CD14-positive monocyte (primary cell): ENCODE measurements at places on chromosomes 1 and 21.

DNA sequence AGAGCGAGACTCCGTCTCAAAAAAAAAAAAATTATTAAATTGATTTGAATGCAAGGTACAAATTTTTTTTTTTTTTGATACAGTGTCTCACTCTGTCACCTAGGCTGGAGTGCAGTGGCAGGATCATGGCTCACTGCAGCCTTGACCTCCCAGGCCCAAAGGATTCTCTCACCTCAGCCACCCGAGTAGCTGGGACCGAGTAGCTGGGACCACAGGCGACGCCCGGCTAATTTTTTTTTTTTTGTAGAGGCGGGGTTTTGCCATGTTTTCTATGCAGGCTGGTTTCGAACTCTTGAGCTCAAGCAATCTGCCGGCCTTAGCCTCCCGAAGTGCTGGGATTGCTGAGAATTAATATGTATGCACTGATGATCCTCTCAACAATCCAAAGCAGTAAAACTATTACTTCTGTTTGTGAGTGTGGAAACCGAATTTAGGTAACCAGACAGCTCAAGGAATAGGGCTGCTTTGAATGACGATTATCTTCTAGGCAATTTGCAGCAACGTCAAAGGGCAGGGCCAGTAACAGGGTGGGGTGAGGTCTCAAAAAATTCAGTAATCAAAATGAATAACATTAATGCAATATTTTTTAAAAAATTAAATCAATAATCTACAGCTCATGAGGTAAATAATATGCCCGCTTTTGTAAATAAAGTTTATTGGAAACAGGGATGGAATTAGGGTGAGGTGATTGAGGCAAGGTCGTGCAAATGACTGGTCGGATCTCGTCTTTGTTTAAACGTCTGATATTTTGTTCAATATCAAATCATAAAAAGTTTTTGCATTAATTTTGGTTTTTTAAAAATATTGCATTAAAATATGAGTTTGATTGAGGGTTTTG is 1.2 kb downstream of the CLSPN start:
- no peak for DNase-seq

DNA sequence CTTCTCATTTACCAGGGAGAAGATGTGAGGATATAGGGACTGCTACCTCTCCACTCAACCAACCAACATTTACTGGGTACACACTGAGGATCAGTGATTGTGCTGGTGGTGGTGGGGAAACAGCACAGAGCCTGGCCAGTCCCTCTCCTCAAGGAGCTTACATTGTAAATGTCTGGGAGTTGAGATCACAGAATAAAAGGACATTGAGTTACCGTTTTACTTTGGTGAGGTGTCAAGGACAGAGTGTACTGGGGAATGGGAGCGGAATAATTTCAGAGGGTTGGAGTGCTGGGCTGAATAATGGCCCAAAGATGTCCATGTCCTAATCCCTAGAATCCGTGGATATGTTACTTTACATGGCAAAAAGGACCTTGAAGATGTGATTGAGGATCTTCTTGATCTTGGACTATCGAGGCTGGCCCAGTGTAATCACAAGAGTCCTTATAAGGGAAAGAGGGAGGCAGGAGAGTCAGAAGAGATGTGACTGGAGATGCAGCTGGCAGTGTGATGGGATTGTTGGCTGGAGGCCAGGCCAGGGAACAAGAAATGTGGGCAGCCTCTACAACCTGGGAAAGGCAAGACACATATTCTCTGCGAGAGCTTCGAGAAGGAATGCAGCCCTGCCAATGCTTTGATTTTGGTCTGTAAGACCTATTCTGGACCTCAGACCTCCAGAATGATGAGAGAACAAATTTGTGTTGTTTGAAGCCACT is 26.6 kb upstream of the RWDD3 start:
- no peak for DNase-seq

GRCh38 chr1:41285818-41286217 is 43.7 kb upstream of the SCMH1 start:
- no peak for DNase-seq

- DNase-seq = no peak
These were observed 99.0 kb upstream of the C1orf105 start for GRCh38 chr1:172321451-172321850.

GRCh38 chr1:201475130-201475529 is 6.1 kb upstream of the PHLDA3 start:
- no peak for DNase-seq

DNA sequence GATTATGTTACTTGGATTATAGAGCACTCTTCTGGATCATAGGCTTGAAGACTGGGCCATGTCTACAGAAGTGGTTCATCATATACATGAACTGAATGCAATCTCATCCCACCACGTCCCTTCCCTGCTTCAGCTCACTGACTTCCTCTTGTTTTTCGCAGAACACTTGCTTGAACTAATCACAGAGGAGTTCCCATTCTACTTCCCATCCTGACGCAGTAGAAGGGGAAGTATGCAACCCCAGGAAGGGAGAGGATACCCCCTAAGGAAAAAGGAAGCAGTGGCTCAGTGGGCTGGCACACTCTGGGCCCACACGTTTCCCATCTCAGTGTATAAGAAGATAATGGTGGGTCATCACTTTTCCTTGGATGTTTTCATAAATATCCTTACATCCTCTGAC is 36.2 kb downstream of the CASQ2 start:
- peak; percentile 69 for DNase-seq

DNA sequence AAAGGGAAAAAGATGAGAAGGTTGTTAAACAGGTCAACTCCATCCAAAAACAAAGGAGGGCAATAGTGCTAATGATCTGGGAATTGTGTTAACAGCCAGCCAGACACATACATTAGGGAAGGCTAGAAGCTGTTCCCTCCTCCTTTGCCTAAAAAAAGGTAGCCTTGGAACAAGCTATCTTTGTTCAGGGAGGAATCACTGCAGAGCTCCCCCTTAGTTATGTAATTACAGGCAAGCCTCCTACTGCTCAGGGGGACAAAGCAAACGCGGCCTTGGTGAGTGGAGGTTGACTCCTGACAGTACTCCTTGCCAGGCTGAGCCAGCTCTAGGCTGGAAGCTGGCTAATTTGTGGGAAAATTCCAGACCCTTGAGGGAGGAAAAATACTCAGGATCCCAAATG is 97.6 kb downstream of the VAV3 start:
- no peak for DNase-seq

- no peak for DNase-seq
These were observed 1225.8 kb upstream of the PRMT6 start for GRCh38 chr1:105830571-105831146.

DNA sequence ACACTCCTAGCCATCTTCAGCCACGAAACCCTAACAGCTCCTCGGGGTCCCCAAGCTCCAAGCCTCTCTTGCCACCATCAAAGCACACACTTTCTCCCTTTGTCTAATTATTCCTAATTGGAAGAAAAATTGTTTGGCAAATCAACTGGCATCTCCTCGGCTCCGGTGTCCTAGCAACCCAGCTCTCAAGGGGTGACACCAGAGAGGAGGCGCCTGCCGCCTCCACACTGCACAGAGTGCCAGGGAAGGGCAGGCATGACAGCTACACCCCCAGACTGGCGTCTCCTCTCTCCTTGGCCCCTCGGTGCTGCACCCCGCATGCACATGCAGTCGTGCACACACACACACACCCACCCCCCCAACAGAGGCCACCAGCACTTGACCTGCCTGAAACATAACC is 18.2 kb upstream of the GJB5 start:
- no peak for DNase-seq

- DNase-seq = no peak
These were observed 1.6 kb upstream of the HCRTR1 start for GRCh38 chr1:31615939-31616338.

- DNase-seq = no peak
These were observed 16.0 kb downstream of the LRIG2 start for GRCh38 chr1:113088972-113089371.

DNA sequence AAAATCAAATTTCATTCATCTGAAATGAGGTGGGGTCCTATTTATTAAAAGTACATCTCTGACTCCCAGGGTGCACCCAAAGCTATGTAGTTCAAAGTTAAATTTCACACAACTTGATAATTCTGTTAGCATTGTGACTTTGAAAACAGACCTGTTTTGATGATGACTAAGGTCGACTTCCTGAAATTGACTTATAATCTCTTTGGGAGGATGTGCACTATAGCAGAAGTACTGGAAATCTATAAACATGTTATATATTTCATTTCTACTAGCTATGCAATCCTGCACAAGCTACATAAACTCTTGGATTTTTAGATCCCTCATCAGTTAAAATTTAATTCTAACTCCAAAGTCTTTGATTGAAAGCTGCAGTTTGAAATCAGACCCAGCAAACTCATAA is 507.6 kb downstream of the NEGR1 start:
- DNase-seq = no peak

DNA sequence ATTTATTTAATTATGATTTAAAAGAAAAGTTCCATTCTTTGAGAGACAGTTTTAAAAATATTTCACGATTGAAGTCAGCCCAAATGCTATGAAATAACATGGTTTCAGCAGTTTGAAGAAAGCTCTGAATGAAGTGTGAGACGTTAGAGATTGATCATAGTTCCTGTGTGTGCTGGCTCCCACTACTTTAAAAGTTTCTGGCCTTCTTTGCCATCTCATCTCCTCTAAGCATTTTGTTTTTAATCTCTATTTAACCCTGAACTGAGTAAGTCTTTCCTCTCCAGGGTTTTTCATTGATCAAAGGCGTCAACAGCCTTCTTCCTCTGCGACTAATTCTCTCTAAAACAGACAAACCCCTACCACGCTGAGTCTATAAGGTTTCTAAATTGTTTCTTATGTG is 225.3 kb upstream of the B3GALT2 start:
- no peak for DNase-seq

GRCh38 chr1:43563876-43564539 is 33.3 kb downstream of the PTPRF start:
- no peak for DNase-seq

DNA sequence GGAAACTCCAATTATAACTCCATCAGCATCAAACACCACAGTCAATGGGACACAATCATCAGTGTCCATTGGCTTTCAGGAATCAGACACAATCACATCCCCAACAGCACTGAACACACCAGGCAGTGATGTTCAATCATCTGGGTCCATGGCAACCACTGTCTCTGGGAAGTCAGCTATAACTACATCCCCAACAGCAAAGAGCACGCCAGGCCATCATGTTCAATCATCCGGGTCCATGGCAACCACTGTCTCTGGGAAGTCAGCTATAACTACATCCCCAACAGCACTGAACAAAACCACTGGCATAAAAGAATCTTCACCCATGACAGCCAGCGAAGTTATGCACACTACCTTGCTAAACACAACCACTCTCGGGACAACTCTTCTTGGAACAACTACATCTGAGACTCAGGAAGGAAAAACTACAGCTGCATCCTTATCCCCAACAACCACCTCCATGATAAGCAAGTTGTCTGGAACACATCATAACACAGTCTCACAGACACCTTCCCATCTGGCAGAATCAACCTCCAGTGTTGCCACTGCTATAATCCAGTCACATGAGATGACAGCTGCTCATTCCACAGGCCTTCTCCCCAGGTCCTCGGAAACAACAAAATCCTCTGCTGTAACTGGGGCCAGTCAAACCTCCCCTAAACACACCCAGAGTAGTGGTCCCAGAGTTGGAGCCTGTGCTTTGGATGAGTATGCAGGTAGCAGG is 19.9 kb downstream of the CATSPER4 start:
- no peak for DNase-seq
